Caki2 (cell line): ENCODE measurements at places on chromosomes 11 and 22. TPM values are rescaled to one million over a fixed set of nuclear protein-coding genes. Genes with fewer than 3 reads are reported as not detected.

Gene DUSP8
- 0.07 and 1.2 TPM in 2 replicates for total RNA-seq

Gene CFAP300
- 2.2 and 5.2 TPM in 2 replicates for total RNA-seq

- no peak for DNase-seq
Measured at GRCh38 chr11:83051760-83052671, 19.7 kb downstream of the RAB30 start.

DNA sequence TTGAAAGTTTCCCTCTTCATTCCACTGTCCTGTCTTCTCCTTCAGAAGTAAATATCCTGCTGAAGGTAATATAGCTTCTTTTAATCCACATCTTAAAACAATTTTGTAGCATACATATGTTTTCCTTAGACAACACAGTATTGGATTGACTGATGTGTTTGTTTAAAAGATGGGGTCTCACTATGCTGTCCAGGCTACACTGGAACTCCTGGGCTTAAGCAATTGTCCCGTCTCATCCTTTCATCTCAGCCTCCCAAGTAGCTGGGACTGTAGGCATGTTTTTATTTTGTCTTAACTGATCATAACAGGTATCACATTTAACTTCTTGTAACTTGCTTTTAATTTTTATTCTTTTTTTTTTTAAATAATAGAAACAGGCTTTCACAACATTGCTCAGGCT, 55.9 kb downstream of the MRTFA start:
- no peak for DNase-seq

DNA sequence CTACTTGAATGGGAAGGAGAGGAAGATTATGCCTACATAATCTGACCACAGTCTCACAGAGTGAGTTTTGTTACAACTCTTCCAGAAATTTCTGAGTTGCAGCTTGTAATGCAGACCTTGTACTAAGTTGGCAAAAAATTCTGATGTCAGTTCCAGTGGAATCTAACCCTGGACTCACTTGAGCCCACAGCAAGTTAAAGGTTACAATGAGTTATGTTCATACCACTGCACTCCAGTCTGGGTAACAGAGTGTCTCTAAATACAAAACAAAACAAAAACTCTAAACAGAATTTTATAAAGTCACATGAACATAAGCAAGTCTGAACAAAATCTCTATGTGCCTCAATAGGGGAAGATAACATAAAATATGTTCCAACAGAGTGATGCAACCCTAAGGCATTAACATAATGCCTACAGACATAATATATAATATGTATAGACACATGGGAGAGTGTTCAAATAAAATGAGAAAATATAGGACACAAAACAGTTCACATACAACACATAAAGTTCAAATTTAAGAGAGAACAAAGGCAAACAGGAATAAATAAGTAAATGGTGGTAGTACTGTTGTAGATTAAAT, 1.1 kb downstream of the GLYAT start:
- no peak for DNase-seq

Gene KRTAP5-9
- total RNA-seq, result not detected in 2 replicates

Gene OR8G5
- not detected in 2 replicates for total RNA-seq

DNA sequence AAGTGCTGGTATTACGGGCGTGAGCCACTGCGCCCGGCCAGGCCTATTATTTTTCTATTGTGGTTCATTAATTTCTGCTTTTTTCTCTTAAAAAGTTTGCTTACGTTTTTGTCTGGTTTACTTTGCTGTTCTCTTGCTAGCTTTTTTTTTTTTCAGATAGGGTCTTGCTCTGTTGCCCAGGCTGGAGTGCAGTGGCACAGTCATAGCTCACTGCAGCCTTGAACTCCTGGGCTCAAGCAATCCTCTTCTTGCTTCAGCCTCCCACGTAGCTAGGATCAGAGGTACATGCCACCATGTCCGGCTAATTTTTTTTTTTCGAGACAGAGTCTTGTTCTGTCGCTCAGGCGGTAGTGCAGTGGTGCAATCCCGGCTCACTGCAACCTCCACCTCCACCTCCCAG, 18.7 kb downstream of the F2 start:
- DNase-seq, result no peak
